ENCODE measurements at places on chromosomes 7 and 10.

DNA sequence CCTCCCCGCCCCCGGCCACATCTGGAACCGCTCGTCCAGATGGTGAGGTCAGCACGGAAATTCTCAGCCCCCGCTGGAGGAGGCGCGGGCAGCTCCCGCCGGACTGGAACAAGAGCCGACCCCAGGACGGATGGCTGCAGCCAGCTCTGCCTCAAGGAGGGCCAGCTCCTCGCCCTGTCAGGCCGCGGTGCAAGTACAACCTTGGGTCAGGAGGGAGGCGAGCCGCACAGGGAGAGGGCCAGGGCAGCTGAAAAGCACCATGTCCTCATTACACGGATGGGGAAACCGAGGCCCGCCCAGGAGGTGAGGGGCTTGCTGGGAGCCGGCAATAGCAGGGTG lies 3.8 kb upstream of the GRIFIN start:
- DNase-seq: no peak

DNA sequence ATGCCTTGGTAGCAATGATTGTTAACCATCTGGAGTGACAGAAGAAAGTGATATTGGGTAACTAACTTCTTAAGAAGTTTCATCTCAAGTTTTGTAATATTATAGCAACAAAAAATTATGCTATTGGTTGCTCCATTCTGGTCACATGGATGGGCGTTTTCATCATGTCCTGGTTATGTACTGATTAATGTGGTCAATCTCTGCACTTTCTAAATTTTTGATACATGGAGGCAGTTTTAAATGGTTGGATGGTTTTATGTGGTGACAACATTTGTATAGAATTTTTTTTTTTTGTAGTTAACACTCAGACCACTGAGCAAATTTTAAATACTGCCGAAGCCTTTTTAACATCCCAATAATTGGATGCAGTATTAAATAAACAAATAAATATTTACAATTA lies 55.2 kb upstream of the CCAR1 start:
- no peak for DNase-seq

DNA sequence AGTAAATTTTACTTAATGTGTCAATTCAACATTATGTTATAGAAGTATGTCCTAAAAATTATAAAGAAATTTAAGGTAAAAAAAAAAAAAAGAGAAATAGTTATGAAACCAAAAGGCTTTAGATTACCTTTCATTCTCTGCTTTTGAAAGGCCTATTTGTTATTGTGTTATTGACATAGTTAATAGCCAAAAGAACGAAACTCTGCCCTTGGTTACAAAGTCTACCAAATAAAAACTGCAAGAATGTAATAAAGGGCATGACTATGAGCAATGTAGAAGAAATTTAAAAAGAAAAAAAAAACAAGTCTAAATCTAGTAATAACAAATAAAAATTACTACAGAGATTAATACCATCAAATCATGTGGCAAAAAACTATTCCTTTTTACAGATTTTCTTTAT lies 10.6 kb downstream of the ACBD5 start:
- DNase-seq: no peak

DNA sequence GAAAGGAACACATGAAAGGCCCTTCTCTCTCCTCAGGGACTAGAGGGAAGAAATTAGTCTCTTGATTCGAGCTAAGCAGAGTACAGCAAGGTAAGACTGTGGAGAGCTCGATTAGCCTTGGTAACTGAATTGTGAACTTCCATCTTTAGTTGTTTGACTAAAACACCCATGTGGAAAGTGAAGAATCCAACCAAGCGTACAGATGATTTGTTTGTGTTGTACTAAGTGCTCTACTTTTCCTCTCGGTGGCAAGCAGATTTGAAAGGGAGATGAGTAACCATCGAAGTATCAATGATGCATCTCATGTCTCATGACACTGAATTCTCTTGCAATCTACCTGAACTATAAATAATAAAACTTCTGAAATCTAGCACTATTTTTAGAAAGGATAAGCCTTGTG lies 80.7 kb downstream of the FZD1 start:
- DNase-seq: no peak

DNA sequence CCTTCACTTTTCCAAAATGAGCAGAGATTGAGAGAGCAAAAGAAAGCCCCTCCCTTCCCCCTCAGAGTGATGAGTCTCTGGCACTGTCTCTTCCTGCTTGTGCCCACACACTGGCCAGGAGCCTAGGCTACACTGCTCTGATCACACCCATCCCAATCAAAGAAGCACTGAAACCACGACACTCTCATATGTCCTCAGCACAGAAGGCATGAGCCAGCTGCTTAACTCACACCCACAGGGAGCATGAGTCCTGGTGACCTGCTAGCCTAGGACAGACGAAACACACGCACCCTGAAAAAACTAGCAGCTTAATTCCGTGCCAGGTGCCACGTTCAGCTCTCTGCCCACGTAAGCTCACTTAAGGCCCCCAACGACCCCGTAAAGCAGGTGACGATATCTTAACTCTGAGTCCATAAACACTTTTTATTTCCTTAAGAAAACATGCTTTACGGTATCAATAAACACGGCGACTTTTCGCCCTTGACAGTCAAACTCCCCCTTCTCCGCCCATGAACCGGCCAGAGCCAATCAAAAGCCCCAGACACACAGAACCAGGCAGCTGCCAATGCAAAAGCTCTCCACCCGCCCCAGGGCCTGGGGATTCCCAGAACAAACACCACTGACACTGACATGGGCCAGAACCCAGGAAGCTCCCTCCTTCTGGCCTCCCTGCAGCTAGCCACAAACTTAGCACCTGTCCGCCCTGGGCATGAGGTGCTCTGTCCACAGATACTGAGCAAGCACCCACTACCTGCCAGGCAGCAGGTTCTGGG lies 69.0 kb downstream of the TNRC18 start:
- DNase-seq: no peak

DNA sequence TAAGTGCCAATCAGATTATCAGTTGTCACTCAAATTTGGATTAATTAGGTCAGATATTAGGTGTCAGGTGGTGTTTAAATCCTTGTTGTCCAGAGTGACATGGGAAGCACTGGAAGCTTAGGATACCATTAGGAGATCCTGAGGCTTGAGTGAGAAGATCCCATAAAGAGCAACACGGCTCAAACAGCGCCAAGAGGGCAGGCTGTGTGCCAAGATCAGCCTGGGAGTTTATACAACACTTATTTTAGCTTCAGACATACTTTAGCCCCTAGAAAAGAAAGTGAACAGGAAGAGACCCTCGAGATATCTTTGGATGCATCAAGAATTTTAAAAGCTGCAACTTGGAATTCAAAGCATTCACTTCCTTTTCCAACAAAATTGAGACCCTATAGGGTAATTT lies 14.2 kb upstream of the ACTA2 start:
- DNase-seq: peak; percentile 4

All from NCI-H446 (cell line).